Colonic mucosa (tissue), 4 donors: ENCODE measurements at places on chromosomes 4 and X. TPM values are rescaled to one million over a fixed set of nuclear protein-coding genes. Genes with fewer than 3 reads are reported as not detected.
A peak's percentile ranks its signal among the peaks of the same experiment; 100 is the strongest.

- no peak for DNase-seq
These were observed 146.3 kb downstream of the LDB2 start for GRCh38 chr4:16752150-16752549.

DNA sequence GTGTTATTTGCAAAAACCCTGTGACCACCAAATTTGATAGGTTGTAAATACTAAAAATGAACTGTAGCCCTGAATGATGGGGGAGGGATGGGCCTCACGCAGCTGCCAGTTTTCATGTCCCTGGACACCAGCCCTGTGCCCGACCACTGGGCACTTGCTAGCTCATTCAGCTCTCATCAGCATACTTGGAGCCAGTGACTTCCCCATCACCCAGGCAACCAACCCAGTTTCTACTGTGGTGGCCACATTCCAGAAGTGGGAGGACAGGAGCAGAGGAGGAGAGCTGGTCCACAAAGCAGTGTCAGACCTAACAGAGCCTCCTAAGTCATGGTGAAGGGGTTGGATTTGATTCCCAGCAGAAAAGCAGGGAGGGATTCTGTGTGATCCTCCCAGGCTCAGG, 128.2 kb downstream of the CPEB2 start:
- DNase-seq: no peak

DNA sequence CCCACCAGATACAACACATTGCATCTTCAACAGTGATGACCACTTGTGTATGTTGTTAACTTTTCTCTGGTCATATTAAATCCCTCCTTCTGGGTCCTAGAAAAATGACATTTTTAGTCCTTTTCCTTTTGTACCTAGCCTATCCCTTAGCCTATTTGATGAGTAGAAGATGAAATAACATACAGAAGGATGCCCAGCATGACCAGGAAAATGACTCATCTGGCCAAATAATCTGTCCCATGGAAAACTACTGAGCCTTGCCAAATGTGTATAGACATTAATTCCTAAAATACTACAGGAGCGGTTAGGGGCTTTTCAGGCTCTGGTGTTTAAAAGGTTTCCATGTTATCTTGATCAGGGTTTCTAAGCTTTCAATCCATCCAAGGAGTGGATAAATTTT, 129.0 kb upstream of the KCNIP4 start:
- no peak for DNase-seq

DNA sequence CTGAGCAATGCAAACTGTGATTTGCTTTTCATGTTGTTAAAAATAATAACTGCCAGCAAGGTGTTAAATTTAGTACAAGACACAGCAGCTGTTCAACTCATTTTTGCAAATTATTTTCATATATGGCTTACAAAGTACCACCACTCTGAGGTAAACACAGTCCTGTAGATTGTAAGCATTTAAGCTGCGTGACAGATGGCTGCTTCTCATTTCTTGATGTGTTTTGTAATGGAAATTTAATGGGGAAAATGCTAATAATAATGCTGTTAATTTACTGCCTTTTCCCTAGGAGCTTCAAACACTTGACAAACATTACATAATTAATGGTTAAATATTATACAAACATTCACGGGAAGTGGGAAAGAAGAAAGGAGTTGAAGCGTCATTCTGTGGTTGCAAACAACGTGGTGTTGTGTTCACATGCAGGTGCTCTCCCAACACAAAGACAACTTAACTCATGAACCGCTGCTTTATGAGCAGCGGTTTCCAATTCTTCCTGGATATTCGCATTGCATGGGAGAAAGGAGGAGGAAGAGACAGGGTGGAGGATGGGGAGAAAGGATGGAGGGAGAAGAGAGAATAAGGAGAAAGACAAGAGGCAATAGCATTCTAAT, 236.8 kb upstream of the VCX start:
- DNase-seq: no peak

- no peak for DNase-seq
These were observed 47.2 kb upstream of the RBPJ start for GRCh38 chr4:26273616-26273980.

DNA sequence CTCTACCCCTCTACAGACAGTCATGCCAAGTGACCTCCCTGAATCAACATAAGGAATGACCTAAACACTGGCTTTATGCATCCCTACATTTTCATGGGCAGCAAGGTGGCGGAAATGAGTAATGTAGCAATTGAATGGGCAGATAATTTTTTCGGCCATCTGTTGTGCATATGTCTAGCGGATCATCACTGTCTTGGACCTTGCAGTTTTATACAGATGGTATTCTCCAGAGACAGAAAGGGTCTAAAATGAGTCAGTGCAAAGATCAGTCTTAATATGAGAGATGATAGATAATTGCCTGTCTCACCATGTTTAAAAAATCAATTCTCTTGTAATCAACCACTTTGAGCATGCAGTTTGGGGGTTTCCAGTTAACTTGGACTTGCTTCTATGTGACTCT, 177.3 kb upstream of the DKK2 start:
- DNase-seq: no peak

DNA sequence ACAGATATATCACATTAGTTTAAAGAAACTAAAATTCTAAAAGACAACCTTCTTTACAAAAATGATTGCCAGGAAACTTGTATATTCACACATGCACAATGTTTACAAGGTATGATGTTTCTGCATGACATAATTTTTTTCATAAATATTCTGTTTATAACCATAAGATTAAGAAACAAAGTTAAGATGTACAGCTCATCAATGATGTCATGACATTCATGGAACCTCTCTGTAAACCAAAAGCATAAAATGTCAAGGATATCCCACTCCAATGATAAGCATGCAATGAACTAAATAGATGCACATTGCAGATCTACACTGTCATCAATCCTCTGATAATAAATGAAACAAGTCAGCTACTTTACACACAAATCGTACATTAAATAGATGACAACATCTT, 136.0 kb downstream of the MAB21L2 start:
- DNase-seq: no peak

DNA sequence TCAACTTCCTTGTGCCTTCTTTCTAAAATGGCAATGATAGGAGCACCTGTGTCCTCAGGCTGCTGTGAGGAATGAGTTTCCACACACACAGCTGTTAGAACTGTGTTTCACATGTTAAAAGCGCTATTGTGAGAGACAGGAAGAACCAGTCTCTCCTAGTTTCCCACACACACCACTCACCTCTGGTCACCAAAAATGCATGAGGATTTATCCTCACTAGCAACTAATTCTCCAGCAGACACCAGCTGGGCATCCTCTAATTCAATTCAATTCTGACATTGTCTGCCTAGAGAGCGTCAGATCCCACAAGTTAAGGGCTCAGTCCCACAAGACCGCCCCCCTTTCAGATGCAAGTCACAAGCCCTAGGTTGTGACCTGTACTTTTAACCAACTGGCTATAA, 29.0 kb upstream of the SLC2A9 start:
- no peak for DNase-seq

DNA sequence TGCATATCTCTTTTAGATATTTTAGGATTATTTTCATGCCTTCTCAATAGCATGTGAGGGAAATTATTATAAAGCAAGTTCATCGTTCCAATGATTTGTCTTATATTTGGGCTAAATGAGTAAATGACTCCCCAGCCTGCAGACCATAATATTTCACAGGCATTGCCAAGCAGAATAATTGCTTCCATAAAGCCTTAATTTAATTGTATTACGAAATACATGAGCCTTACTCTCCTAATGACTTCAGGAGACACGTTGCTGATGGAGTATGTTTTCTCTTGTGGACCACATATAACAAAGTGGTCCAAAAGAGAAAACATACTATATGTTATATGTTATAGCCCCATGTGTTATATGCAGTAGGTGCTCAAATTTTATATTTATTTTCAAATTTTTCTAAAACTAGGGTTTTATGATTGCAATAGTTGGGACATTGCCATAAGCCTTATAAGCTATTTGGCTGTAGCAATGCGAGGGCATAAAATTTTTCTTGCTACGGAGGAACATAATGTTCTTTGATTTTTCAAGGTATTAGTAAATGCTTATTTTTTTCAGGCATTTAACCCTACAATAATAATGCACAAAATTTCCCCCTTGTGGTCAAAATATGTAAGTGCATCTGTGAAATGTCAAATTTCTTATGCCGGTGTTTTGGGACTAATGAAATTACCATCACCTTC, 26.2 kb upstream of the TMPRSS11D start:
- DNase-seq: no peak

- DNase-seq: peak; percentile 55
These were observed 981 bp downstream of the TET2 start for GRCh38 chr4:105147553-105148161.

DNA sequence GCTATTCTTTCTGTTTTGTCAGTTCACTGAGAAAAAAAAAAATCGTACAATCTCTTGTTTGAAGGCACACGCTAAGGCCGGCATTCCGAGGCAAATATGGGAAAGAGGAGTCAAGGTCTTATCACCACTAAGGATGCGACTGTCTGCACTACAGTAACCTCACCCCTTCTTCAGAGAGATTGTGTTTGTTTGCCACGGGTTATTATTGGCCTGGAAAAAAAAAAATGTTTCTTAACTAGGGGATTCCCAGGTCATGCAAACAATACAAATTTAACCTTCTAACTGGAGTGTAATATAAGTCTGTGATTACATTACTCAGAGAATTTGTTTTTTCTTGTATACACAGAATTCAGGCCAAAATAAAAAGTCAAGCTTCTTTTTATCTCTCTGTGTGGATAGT, 168.3 kb downstream of the TMA16 start:
- no peak for DNase-seq

The SASH3 gene
- total RNA-seq: 4.5 TPM

DNA sequence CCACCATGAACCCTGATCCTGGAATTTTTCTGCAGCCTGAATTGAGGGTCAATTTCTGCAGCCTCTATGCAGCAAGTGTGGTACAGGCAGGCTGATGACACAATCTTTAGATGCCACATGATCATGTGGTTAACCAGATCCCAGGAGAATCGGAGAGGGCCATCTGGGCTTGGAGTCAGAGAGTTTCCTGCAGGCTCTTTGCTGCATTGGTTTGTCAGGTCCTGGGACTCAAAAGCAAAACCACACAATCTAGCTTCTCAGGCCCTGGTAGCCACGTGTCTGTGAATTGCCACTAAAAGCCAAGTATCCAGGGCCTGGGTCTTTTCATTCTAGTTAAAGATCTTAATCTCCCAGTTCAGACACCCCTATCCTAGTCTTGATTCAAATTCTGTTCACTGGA, 464.5 kb downstream of the BCOR start:
- no peak for DNase-seq

The FRG1 gene
- total RNA-seq: 37.9 TPM

GRCh38 chrX:118261151-118261550, 84.8 kb upstream of the WDR44 start:
- no peak for DNase-seq

DNA sequence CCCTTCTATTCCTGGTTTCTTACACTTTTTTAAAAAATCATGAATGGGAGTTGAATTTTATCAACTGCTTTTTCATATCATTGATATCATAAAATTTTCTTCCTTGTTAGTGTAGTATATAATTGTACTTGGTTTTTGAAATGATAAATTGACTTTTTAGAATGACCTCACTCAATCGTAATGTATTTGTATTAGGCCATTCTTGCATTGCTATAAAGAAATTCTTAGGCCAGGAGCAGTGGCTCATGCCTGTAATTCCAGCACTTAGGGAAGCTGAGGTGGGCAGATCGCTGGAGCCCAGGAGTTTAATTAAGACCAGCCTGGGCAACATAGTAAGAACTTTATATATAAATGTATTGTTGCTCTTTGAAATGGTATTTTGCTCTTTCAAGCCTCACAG, 6.3 kb downstream of the EXOC1 start:
- no peak for DNase-seq

DNA sequence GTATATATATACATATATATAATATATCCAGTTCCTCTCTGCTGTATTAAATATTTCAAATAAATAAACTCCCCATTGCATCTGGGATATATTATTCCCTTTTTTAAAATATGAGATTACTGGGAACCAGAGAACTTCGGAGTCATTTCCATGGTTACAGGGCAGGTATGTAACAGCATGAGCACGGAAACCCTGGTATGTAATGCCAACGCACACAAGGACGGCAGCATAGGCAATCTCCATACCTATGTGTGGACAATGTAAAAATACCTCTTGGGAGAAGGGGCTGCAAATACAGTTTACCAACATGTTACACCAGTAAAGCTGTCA, 62.8 kb downstream of the NUDT10 start:
- no peak for DNase-seq

- no peak for DNase-seq
These were observed 50.6 kb downstream of the NRK start for GRCh38 chrX:105872941-105873340.

The FOXO4 gene
- 47.4 TPM for total RNA-seq

The PIR gene
- total RNA-seq: 10.3 TPM

The F8A3 gene
- total RNA-seq: 14.6 TPM

DNA sequence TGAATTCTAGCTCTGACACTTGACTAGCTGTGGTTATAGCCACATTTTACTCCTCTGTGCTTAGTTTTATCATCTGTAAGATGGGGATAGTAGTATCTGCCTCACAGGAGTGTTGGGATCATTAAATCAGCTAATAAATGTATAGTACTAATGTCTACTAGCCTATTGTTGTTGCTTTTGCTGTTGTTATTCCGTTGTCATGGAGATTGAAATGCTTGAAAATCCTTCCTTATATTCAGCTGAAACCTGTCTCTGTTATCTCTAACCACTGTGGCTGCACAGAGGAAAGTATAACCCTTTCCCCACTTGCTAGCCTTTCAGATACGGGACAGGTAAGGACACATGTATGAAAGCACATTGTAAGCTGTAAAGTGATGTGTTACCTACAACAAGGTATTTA, 33.9 kb downstream of the CLCN5 start:
- DNase-seq: no peak

- no peak for DNase-seq
These were observed 35.0 kb downstream of the PROM1 start for GRCh38 chr4:16048619-16049419.

GRCh38 chr4:13522282-13523104, 21.8 kb downstream of the NKX3-2 start:
- no peak for DNase-seq

The WNK3 gene
- total RNA-seq: 0.24 TPM

GRCh38 chr4:8745826-8746225, 125.8 kb downstream of the HMX1 start:
- no peak for DNase-seq

DNA sequence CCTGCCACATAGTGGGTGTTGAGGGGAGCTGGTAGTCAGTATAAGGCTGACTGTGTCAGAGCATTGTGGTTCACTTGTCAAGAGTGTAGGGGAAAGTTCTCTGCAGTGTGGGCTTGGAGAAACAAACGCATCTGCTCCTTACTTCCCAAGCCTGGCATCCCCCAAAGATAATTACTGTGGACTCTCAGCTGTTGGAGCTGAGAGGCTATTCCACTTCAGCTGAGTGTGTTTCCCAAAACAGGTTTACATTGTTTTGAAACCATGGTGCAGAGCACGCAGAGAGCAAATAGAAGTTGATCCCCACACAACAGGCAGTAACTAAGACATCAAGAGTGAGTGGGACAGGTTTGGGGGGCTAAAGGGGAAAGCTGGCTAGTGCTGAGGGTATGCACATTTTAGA, 181.0 kb upstream of the EOLA2 start:
- no peak for DNase-seq

The DKK2 gene
- total RNA-seq: 0.56 TPM

The GDPD2 gene
- 15.3 TPM for total RNA-seq
